ENCODE measurements at places on chromosomes 12 and 14.

DNA sequence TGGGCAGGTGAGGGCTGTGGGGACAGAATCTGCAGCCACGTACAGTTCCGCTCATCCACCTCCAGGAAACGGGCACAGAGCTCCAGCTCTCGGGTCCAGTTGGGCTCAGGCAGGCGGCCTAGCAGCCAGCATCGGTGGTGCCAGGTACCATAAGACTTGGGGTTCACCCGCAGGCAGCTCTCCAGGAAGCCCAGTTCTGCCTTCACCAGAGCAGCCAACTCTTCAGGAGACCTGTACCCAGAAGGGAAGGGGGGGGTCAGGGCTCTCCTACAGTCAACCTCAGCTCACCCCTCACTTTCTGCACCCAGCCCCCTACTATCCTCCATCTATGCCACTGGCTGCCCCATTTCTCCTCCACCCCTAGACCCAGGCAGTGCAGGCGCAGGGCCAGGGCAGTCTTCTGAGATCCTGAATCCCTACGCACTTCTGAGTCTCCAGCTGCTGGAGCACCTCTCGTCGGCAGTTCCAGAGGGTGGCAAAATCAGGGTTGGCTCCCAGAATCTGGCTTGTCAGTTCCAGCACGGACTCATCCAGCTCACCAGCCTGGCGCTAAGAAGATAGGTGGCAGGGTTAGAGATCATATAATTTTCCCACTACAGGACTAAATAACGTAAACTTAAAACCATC, 1.4 kb downstream of the RABGGTA start:
- no peak for DNase-seq

GRCh38 chr14:55514819-55515490, 65.1 kb upstream of the KTN1 start:
- DNase-seq = no peak

- no peak for DNase-seq
Measured at GRCh38 chr12:111194703-111195051, 174.2 kb downstream of the PHETA1 start.

- no peak for DNase-seq
Measured at GRCh38 chr12:24206621-24207020, 257.2 kb upstream of the SOX5 start.

DNA sequence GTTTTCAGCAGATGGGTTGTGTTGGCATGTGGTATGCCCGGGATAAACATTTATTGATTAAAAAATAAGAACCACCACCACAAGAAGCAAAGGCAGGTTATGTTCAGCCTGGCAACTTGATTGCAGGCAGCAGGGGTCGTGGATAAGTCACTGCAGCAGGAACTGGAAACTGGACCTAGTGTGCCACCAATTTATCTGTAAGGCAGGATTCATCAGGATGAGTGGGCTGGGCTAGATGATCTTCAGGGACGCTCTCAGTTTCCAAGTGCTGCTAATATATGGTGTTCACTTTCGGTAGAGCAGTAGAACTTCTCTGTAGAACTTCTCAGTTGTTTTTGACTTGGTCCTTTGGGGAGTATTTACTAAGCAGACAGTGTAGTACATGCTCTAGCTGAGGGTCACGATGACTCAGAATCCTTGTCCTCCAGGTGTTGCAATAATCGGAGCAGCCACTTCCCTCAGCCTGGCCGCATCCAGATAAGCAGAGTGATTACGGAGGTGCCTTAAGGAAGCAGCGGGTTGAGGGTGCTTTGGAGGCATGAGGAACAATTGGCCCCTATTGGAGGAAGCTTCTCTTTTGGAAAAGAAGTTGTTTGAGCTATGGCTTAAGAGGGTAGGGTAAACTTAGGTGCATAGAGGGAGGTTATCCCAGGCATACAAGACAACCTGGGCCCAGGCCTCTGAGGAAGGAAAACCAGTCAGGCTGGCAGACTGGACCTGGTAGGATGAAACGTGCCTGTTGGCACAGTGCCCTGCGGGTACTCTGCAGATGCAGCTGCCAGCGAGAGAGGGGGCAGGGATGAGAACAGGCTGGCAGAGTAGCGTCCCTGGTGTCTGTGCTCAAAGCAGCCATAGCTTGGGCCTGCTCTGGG, 104.0 kb downstream of the GPR135 start:
- no peak for DNase-seq

DNA sequence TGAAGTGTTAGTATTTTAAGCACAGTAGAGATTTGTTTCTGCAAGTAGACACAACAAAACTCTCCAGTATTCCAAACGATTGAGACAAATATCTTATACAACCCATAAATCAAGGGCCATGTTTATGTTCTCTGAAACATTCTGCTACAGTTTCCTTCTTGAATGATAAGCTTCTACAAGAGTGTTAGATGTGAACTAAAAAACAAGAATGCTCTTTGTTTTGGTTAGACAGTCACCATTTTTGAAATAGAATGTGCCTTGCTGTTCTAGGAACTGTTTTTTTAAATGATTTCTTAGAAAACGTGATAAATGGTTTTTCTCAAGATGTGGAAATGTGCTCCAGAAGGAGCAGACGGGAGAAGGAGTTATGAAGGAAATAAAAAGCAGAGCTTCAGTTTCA, 1656.3 kb upstream of the FLRT2 start:
- DNase-seq = no peak

DNA sequence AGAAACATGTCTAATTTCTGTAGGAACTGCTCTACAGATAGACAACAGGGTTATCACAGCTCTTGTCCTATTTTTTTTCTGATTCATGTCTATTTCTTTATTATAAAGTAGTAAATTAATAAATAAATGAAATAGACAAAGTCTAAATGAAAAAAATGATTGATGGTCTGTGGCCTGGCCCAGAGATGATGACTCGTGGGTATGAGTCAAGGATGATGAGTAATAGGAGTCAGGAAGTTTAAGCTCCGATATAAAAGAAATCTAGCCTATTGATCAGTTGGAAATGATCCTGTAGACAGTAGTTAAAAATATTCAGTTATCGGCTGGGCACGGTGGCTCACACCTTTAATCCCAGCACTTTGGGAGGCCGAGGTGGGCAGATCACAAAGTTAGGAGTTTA, 90.6 kb upstream of the RTL1 start:
- no peak for DNase-seq

- peak; percentile 58 for DNase-seq
Measured at GRCh38 chr14:100383727-100384158, 60.6 kb downstream of the SLC25A47 start.

DNA sequence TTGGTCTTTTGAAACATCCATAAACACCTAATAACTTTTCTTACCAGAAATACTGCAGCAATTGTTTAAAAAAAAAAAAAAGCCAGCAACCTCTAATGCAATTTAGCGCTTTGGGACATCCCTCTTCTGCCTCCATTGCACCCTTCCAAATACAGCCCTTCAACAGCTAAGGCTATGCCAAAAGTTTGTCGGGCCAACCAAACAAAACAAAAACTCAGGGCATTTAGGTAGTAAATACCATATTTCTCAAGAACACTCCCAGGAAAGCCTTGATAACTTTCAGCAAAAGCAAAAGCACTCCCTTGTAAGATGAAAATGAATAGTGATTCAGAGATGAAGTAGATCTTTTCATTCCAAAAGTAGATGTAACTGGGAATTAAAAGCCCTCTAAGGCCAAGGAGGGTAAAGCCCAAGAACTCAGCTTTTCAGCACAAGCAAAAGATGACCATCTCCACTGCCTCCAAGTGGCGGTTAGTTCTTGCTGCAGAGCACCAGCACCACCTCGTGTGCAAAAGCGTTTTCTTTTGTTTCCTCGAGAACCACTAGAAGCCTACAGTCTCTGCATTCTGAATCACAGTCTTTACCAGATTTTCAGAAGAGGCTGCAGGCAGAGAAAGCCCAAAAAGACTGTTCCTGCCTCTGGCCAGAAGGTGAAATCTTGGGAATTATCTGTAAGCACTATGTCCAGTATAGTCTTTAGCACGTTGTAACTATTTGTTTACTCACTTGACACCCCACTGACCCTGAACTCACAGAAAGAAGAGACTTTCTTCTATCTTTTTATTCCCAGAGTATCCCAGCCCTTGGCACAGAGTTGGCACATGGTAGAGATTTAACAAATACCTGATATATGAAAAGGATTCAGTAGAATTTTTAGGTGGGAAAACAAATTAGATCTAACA, 53.1 kb downstream of the SIX6 start:
- DNase-seq = no peak

DNA sequence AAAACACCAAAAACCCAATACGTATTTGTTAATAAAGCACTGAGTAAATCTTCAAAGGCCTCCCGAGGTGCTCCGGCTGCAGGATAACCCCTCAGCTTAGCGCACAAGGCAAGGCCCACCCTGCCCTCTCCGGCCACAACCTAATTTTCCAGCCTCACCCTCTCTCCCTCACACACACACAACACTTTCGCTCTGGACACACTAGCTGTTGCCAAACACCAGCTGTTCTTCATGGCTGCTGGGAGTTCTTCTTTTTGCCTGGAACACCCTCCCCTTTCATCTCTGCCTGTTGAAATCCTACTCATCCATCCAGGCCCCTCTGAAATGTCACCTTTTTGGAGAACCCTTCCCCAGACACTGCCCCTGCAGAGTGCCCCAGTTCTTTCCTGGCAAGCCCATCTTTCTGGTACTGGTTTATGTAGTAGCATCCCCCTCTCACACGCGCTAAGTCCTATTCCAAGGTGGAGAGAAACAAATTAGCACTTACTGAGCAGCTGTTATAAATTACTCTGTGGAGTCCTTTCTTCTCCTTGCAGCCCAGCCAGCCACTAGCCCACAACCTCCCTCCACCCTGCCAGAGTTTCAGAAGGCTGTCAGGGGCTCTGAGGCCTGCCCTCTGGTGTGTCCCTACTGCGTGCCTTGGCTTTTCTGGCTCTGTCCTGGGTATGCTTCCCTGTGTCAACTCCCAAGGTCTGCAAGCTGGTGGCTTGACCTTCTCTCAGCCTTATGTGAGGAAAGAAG, 805 bp upstream of the CRACR2A start:
- DNase-seq = no peak

- DNase-seq = no peak
Measured at GRCh38 chr14:101072531-101072930, 169.0 kb upstream of the RTL1 start.
